Activated CD4-positive, alpha-beta T cell treated with anti-CD3 and anti-CD28 coated beads, Interleukin-2, amount 50 U/mL, for 48 hours (primary cell): ENCODE measurements at places on chromosomes 4 and X.

- no peak for DNase-seq
Measured at GRCh38 chr4:74377714-74378113, 12.8 kb downstream of the EREG start.

- peak; percentile 20 for DNase-seq
Measured at GRCh38 chr4:71186566-71187403, 152.0 kb upstream of the SLC4A4 start.

DNA sequence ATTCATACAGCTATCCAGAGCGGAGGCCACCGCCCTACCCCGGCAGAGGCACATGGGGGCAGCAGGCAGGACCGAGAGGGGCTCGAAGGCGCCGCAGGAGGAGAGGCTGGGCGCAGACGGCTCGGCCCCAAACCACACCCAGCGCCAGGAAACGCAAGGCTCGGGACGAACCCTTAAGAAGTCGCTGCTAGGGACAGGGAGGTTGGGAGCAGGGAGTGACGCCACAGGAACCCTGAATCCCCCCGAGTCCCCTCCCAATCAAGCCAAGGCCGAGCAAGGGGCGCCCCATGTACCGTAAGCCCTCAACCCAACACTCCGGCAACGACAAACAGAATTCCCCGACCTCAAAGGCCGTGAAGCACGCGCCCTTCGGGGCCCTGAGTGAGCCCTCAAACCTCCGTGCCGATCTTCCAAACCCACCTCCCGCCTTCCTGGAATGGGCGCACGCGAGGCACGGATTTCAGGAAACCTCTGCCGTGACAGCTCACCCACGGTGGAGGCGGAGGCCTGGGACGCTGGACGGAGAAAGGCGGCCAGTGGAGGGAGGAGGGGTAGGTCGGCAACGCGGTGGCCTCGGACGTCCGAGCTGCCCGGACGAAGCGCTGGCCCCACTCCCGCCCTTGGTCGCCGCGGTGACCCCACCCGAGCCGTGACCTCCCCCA lies 1.8 kb downstream of the ZFYVE28 start:
- DNase-seq: peak; percentile 38

- DNase-seq: no peak
Measured at GRCh38 chrX:118513120-118513898, 17.7 kb downstream of the DOCK11 start.

GRCh38 chrX:23228950-23229448 lies 105.7 kb upstream of the PTCHD1 start:
- no peak for DNase-seq

DNA sequence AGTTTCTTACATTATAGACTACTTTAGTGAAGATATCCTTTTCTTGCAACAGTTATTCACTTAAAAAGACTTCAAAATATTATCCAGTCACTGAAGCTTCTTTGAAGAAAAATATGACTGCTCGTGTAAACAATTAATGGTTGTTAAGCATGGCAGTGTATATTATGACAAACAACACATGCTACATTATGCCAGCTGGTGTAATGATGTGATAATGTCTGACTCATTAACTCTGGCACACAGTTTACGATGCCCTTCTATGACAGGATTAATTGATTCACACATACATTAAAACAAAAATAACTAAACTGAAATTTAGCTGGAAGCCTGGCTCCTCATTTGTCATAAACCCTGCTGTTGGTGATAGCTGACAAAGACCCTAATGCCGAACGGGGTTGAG lies 22.4 kb downstream of the GK2 start:
- DNase-seq: no peak

GRCh38 chrX:47358387-47359065 lies 11.9 kb upstream of the ZNF157 start:
- no peak for DNase-seq

DNA sequence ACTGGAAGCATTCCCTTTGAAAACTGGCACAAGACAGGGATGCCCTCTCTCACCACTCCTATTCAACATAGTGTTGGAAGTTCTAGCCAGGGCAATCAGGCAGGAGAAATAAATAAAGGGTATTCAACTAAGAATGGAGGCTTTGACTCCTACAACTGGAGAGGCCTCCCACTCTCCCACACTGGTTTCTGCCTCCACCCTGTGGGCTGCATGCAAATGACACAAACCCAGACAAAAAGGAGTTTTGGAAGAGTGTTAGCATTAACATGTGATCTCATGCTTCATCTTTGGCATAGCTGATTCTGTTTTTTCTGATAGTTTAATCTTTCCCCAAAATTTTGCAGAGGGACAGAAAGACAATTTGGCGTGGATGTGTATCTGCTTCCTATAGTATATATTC lies 80.8 kb upstream of the IQCM start:
- no peak for DNase-seq
